ENCODE measurements at places on chromosomes 1 and 21. TPM values are rescaled to one million over a fixed set of nuclear protein-coding genes. Genes with fewer than 3 reads are reported as not detected.

DNA sequence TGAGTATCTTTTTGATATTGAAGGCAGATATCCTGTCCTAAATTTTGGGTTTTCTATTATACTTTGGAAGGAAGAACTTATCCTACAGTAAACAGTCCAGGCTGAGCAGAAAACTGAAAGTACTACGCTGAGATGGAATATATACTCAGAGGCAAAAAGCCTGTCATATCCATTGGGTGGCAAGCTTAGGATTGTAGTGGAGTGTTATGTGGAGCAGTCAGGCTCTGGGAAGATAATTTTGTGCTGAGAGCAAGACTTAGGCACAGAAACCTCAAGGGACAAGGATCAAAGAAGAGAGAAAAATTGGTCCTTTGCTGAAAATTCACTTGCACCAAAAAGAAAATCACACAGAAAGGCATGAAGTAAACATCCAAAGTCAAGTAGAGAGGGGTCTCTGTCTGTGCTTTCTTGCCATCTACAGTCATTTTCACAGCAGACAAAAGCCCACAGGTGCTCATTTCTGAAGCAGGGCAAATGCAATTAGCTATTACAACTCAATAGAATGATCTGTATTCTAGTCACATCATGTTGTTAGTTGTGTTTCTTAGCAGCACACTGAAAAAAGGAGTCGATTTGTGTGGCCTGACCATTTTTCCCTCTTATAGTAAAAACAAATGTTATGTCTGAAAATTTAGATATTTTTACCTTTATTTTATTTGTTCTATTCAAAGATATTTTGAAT, 38.5 kb downstream of the CRB1 start:
- no peak for DNase-seq

DNA sequence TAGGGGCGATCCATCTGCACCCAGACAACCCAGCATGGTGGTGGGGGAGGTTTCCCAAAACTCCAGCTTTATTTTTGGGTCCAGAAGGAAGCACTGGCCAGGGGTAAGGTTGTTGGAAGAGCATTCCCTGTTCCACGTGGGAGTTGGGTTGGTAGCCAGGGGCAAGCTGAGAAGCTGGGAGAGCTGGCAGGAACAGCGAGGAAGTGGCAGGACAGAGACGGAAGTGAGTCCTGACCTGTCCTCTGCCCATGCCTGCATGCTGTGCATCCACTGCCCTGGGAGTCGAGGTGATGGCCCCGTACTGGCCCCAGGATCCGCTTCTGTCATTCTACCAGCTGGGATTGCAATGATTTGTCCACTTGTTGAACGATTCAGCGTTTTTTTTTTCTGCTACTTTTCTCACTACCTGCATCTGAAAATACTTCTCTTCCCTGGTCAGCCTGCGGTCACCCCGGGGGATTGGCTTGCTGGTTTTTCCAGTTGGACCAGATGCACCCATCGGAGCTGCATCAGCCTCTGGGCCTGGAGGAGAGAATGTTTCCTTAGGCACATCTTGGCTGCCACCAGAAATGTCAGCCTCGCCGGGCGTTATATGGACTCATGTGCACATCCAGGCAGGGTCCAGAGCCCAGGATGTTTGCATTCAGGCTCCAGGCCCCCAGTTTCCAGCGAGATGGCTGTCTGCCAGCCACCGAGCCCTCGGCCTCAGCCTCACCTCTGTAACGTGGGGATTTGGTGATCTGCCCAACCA, 28.3 kb upstream of the TMPRSS2 start:
- DNase-seq, result no peak

DNA sequence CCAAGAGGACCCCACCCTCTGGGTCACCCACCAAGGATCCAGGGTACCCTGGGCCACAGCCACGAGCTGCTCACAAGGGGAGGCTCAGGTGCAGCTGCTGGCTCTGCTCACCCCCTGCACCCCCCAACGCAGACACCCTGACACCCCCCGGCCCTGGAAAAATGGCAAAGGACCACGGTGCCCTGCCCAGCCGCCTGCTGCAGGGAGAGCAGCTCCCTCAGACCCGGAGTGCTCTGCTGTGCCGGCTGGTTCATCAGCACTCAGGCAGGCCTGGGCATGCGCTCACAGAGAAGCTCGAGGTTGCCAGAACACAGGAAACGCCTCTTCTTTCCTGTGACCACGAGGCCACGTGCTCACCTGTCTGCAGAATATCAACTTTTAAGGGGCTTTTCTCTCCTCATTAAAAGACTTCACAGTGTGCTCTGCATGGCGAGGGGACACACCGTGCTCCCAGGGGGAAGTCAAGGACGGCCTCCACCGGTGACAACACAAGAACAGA, 4.3 kb upstream of the C1QTNF12 start:
- DNase-seq, result no peak

- DNase-seq, result no peak
Observed at GRCh38 chr1:154847891-154848290, 22.2 kb downstream of the KCNN3 start.

DNA sequence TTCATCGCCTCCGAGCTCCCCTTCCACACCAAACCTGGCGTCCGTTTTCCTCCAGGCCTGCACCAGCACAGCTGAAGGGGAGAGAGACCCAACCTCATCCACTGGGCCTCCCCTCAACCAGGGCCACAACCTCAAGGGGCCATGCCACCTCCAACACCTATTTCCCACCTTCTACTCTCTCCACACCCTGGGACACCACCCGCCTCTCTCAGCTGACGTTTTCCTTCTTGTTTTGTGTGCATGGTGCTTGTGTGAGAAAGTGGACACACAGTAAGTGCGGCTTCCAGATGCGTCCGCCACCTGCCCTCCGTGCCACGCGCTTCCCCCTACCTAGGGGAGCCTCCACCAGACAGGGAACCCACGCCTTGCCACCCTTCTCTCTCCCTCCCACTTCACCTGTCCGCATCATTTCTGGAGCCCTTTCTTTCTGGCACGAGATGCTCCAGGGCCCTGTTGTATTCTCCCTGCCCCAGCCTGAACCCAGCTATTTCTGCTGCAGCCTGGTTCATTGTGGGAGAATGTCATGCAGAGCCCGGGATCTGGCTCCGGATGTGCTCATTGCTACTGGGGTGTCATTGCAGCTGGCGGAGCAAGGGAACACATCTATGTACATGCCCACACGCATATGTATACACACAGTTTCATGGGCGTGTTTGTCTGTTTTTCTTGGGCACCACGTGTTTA, 1.3 kb upstream of the GNB1 start:
- DNase-seq, result no peak

- no peak for DNase-seq
Observed at GRCh38 chr1:159867664-159868026, 5.2 kb upstream of the VSIG8 start.

DNA sequence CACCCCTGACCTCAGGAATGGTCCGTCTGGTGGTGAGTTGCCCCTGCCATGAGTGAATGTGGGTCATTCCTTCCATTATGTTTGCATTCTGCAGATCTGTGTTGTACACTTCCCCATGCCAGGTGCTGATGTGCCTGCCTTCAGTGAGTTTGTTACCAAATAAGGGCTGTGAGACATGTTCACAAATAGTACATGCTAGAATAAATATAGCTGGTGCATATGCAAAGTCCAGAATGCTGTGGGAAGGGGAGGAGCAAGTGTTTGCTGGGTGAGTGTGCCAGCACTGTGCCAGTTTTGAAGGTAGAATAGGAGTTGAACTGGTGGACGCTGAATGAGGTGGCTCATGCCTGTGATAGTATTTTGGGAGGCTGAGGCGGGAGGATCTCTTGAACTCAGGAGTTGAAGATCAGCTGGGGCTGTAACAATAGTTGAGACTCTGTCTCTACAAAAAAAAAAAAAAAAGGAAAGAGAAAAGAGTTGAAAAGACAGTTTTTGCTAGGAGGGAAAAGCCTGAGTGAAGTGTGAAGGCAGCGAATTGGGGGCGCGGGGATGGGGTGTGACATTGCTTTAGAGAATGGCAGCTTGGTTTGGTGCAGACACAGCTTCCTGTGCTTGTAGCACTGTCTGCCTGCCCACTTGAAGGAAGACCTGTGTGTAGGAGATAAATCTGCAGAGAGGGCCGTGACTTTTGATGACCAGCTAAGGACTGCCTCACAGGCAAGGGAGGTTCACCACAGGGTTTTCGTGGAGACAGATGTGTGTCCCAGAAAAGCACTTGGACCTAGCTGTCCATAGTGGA, 61.1 kb downstream of the LGR6 start:
- DNase-seq, result no peak

DNA sequence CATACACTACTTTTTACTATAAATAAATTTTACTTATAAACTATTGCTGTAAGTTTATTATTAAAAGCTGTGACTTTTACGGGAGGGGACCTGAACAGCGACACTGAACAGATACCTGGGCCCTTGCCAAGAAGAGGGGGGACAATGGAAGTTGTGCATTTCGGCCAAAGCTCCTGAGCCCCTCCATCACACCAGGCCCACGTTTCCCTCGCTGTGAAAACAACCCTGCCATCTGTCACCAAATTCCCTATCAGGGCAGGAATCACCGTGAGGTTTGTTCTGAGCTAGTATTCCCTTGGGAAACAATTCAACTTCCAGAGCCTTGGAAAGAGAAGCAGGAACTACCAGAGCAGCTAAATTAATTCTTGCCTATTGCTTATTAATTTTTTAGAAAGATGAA, 37.0 kb downstream of the VTCN1 start:
- DNase-seq, result no peak

DNA sequence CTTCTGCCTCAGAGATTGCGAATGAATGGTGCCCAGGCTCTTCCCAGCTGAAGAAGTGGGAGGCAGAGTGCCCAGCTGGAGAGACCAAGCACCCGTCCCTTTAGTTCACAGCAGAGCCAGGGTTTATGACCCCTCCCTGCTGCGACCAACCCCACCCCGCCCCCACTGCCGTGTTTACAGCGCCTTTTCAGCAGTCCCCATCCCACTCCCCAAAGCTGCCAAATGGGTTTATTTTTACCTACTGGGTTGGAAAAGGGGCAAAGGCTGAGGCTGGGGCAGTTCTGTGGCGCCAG, 23.6 kb downstream of the DYRK3 start:
- no peak for DNase-seq

- no peak for DNase-seq
Observed at GRCh38 chr1:44848456-44849181, 5.6 kb upstream of the PTCH2 start.

- no peak for DNase-seq
Observed at GRCh38 chr1:199247891-199248290, 609.1 kb downstream of the PTPRC start.

DNA sequence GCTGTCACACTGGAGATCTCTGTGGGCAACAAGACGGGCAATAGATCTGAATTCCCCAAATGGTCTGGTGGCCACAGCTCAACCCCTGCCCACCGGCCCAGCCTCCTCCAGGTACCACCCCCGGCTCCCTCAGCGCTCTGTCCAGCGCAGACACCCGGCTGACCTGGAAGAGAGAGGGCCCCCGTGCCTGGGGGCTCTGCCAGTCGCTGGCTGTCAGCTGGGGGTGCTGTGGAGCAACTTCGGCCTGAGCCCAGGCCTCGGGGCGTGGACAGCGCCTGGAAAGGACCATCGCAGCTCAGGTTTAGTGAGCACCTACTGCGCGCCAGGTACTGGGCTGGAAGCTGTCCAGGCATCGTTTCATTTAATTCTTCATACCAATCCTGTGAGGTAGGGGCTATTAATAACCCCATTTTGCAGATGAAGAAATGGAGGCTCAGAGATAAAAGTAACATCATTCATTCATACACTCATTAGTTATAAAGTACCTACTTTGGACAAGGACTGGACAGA, 51.0 kb downstream of the AHDC1 start:
- DNase-seq, result no peak

- DNase-seq, result no peak
Observed at GRCh38 chr21:14858311-14858710, 206.5 kb downstream of the NRIP1 start.

GRCh38 chr21:44923480-44924084, 2.9 kb upstream of the ITGB2 start:
- DNase-seq, result no peak

DNA sequence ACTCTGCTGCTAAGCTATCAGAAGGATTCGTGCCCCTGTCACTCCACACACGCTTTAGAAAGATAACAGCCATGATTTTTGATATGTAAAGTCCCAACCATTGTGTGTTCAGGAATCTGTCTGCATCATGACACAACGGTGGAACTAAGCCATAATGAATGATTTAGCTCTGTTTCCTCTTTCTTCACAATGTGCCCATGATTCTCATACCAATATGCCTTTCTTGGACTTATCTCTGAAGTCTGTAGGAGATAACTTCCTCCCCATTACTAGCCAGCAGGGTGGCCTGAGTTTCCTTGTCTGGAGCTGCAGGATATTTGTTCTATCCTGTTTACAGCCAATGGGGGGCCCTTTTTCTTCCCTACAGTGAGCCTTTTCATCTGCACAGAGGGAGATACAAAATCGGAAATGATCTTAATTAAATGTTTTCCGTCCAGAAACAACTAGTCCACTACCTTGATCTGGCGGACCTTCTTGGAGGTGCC, 511.7 kb downstream of the USP25 start:
- peak; percentile 13 for DNase-seq

- no peak for DNase-seq
Observed at GRCh38 chr1:108848806-108849205, 8.1 kb downstream of the AKNAD1 start.

DNA sequence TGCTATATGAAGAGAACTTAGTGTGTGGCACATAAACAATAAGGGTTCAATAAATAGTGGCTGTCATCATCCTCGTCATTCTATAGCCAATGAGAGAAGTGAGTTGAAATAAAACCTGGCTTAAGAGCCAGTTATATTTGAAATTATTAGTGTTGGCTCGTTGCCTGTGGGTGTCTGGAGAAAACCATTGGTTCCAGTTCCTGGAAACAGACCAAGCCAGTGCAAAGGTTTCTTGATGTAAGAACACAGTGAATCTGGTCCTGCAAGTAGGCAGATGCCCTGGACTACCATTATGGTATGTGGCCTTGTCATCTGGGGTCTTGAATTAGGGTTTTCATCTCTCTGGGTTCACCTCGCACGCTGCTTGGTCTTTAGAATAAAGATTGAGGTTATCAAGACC, 43.3 kb downstream of the URB2 start:
- DNase-seq, result no peak

GRCh38 chr1:81364088-81364487, 436.6 kb upstream of the ADGRL2 start:
- DNase-seq, result no peak

- DNase-seq, result no peak
Observed at GRCh38 chr21:30979054-30979453, 59.2 kb downstream of the KRTAP19-8 start.

- DNase-seq, result no peak
Observed at GRCh38 chr1:200729863-200730262, 8.8 kb upstream of the CAMSAP2 start.

DNA sequence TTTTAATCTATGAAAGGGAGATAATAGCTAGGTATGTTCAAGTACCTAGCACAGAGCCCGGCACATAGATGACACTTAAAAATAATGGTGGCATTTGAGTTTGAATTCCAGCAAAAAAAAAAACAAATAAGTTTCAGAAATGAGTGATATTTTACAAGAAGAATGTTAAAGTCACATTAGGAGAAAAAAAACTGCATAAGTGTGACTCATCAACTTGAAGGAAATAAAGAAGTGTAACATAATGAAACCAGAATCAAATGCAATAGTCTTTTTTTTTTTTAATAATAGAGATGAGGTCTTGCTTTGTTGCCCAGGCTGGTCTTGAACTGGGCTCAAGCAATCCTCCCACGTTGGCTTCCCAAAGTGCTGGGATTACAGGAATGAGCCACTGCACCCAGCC, 17.1 kb downstream of the DNASE2B start:
- peak; percentile 36 for DNase-seq

Gene GNG5
- total RNA-seq, result 313 TPM

Gene NMNAT1
- 13.8 TPM for total RNA-seq

Gene ACTL8
- total RNA-seq, result 0.39 TPM

Gene GGPS1
- 30.7 TPM for total RNA-seq

Gene IFI44L
- 556 TPM for total RNA-seq

Gene LRRN2
- total RNA-seq, result 0.02 TPM

Gene HNRNPCL1
- total RNA-seq, result not detected

Gene CLIC6
- 0.02 TPM for total RNA-seq

Gene MYBPH
- not detected for total RNA-seq

Gene SYPL2
- total RNA-seq, result 0.05 TPM

Gene TNFRSF14
- 13.9 TPM for total RNA-seq

Gene BTBD19
- total RNA-seq, result 1.2 TPM

Data from M059J (cell line).